SJCRH30 (cell line): ENCODE measurements at places on chromosomes 3 and 15. TPM values are rescaled to one million over a fixed set of nuclear protein-coding genes. Genes with fewer than 3 reads are reported as not detected.
A peak's percentile ranks its signal among the peaks of the same experiment; 100 is the strongest.

The PRSS50 gene
- not detected in 2 replicates for total RNA-seq

The EDEM1 gene
- 20.8 and 22.2 TPM in 2 replicates for total RNA-seq

DNA sequence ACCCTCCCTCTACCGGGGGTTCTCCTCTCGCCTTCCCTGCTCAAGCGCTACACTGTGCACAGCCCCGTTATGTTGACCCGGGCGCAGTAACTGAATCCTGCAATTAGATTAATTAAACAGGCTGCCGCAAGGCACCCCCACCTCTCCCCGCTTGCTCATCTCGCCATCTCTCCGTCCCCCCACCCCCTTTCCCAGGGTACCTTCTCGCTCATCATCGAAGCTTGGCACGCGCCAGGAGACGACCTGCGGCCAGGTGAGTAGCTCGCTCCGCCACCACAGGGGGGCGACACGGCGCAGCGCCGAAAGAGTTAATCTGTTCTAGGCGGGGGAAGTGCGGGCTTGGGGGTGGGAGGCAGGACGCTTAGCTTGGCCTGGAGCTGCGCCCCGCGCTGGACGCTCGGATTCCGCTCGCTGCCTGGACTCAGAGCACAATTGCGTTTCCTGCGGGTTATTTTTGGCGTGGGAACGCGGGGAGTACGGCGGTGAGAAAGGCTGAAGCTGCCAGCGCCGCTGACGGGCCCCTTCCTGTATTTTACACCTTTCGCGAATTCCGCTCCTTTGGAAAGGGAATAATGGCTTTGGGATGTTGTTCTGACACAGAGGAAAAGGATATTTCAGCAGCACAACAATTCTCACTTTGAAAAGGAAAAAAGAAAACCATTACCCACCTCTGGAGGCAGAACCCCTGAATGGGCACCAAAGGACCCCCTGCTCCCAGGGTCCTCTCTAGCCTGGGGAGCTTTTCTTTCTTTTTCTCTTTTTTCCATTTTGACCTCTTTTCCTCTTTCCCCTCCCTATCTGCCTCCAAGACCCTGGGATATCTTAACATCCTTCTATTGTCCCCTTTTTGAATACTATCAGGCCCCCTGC is 1.5 kb downstream of the DLL4 start:
- peak overlapping the region; percentile 56 for H3K4me3 ChIP-seq
- no peaks in the 10 kb centered on the region for H3K36me3 ChIP-seq
- peaks cover 17% of the 10 kb centered on the region; the same call in 1 of the 2 replicates for H3K4me1 ChIP-seq
- peak; percentile 32 for DNase-seq
- no peak overlapping the region for H3K27ac ChIP-seq

GRCh38 chr3:108122276-108122675 is 31.4 kb upstream of the CD47 start:
- no peaks in the 10 kb centered on the region for H3K27me3 ChIP-seq
- H3K36me3 ChIP-seq = no peaks in the 10 kb centered on the region
- peak overlapping the region; percentile 54 for H3K27ac ChIP-seq

DNA sequence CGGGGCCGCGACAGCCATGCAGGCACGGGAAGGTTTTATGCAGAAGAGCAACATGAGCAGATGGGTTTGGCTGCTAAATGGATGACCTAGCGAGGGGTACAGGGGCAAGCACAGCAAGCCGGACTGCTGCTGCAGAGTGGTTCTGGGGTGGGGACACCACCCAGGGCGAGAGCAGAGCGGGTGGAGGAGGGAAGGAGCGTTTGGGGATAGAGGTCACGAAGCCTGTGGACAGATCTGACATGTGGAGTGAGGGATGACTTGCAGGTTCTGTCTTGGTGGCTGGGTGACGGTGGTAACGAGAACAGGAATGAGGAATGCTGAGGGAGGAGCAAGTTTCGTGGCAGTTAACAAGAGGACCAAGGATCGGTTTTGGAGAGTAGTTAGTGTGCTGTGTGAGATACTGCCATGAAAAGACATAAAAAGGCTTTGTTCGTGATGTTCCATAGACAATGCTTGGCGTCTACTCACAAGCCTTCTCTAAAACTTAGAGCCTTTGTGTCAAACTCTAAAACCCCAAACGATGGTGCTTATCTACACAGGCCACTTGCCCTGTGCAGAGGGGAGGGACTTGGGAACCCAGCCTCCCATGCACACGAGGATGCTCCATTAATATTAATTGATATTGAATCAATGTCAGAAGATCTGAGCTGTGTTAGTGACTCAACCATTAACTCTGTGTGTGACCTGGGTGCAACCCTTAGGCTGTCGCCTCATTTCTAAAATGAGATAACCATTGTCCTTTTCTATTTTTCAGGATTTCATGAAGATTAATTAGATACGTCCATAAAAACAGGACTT is 132.7 kb upstream of the SLC2A2 start:
- no peaks in the 10 kb centered on the region for H3K4me1 ChIP-seq
- no peak for DNase-seq
- no peak overlapping the region for H3K27ac ChIP-seq

The ECE2 gene
- total RNA-seq = 0.08 TPM in 1 of 2 replicates, not detected in the other

- peak; percentile 57 for DNase-seq
- H3K4me1 ChIP-seq = no peaks in the 10 kb centered on the region
- no peaks in the 10 kb centered on the region for H3K36me3 ChIP-seq
- H3K4me3 ChIP-seq = no peak overlapping the region
- no peak overlapping the region for H3K27ac ChIP-seq
Observed at GRCh38 chr15:74275957-74276356, 39.8 kb downstream of the CCDC33 start.

DNA sequence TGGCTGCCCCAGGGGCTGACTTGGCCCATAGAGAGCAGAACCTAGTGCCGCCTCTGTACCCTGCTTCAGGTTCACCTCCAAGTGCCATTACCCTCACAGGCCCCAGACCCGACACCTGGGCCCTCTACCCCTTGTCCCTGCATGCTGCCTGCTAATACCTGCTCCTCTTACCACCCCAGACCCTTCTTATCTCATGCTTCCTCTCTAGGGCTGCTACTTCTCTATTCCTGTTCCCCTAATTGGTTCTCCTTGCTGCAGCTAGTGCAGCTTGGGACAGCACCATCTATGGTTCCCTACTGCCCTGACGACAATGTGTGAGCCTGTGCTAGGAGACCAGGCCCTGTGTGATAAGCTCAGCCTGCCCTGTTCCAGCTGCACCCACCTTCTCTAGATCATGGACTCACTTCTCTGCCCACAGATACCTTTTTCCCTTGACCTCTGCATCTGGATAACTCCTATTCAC is 15.3 kb downstream of the HDAC11 start:
- no peaks in the 10 kb centered on the region for H3K27me3 ChIP-seq
- H3K36me3 ChIP-seq = peaks cover 1% of the 10 kb centered on the region
- H3K27ac ChIP-seq = no peak overlapping the region
- H3K4me1 ChIP-seq = no peaks in the 10 kb centered on the region
- DNase-seq = no peak

The ERC2 gene
- total RNA-seq = 6.3 and 9.3 TPM in 2 replicates

- H3K27me3 ChIP-seq = no peaks in the 10 kb centered on the region
- no peak overlapping the region for H3K27ac ChIP-seq
- DNase-seq = peak; percentile 76
- H3K4me1 ChIP-seq = peaks cover 3% of the 10 kb centered on the region; the same call in 1 of the 2 replicates
- H3K4me3 ChIP-seq = peak overlapping the region; percentile 9
- H3K36me3 ChIP-seq = no peaks in the 10 kb centered on the region
Observed at GRCh38 chr15:52288051-52288942, 7.3 kb downstream of the MYO5C start.

DNA sequence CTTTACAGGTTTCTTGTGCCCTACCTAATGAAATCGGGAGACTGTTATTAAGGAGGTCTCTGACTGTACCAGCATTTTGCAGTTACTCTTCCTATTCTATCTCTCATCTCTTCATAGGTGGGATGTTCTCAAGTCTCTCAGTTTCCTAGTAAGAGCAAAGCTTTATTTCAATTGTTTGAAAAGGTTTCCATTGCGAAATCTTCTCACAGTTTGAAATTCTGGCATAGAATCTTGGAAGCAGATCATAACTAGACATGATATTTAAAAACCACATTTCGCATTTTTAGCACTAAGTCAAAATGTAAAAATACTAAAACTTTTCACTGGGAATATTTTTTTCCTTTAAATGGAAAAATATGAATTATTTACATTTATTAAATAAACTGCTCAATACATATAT is 1311.4 kb downstream of the ROBO2 start:
- H3K36me3 ChIP-seq = no peaks in the 10 kb centered on the region
- H3K4me1 ChIP-seq = no peaks in the 10 kb centered on the region
- H3K4me3 ChIP-seq = no peak overlapping the region
- H3K27me3 ChIP-seq = no peaks in the 10 kb centered on the region
- no peak overlapping the region for H3K27ac ChIP-seq
- DNase-seq = no peak

DNA sequence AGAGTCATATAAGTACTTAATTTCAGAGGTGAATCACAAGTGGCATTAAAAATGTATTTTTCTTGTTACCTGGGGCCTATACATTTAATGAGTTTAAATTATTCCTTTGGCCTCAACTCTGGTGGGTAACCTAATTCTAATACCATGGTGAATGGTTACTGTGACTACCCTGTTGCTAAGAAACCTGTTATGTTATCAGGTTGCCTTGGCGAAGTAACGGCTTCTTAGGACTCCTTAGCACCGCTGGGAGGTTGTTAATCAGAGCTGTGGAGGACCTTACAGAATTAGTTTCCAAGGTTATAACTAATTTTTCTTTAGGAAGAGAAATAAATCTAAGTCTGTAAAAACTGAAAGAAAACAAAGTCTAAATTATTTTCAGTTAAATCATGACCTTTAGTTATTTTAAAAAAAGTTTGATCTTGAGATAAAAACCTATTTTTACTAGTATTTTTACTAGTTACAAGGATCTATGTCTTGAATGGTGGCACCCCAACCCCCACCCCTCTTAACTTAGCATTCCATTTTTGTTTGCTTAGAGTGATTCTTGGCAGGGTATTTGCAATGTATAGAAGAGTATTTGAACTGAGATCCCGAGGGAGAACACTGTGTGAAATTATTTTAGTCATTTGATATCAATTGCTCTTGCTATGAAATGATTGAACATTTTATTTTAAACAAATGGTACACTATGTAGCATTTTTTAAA is 155.5 kb downstream of the FNDC3B start:
- 0 out of 2 replicates have a peak, but pooled peaks cover 2% of the 10 kb centered on the region for H3K4me1 ChIP-seq
- peak; percentile 31 for DNase-seq
- no peaks in the 10 kb centered on the region for H3K27me3 ChIP-seq
- peaks cover 8% of the 10 kb centered on the region for H3K36me3 ChIP-seq
- H3K27ac ChIP-seq = no peak overlapping the region

- no peak overlapping the region for H3K27ac ChIP-seq
- no peaks in the 10 kb centered on the region for H3K36me3 ChIP-seq
- no peaks in the 10 kb centered on the region for H3K4me1 ChIP-seq
- no peak overlapping the region for H3K4me3 ChIP-seq
- no peak for DNase-seq
Observed at GRCh38 chr3:20326541-20326940, 140.5 kb upstream of the SGO1 start.

The MYLK gene
- 3.2 and 4.3 TPM in 2 replicates for total RNA-seq

The RTP4 gene
- not detected in 2 replicates for total RNA-seq

DNA sequence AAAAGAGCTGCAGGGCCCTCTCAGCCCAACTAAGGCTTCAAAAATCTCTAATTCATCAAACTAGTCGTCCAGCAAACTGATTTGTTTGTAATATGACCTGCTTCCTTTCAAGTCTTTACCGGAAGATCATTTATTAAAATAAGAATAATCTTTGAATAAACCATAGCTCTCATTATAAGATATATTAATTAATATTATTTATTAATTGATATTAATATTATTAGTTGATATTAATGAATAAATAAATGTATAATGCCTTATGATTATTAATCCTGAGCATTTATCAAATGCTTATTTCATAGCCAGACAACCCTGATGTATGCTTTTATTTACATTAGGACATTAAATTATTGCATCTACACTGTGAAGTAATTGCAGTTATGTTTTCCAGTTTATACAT is 550.7 kb upstream of the ALCAM start:
- no peaks in the 10 kb centered on the region for H3K4me1 ChIP-seq
- H3K4me3 ChIP-seq = no peak overlapping the region
- no peak overlapping the region for H3K27ac ChIP-seq

GRCh38 chr15:58530056-58530590 is 98.3 kb downstream of the LIPC start:
- peaks cover 14% of the 10 kb centered on the region for H3K4me1 ChIP-seq
- no peaks in the 10 kb centered on the region for H3K27me3 ChIP-seq
- no peak for DNase-seq

DNA sequence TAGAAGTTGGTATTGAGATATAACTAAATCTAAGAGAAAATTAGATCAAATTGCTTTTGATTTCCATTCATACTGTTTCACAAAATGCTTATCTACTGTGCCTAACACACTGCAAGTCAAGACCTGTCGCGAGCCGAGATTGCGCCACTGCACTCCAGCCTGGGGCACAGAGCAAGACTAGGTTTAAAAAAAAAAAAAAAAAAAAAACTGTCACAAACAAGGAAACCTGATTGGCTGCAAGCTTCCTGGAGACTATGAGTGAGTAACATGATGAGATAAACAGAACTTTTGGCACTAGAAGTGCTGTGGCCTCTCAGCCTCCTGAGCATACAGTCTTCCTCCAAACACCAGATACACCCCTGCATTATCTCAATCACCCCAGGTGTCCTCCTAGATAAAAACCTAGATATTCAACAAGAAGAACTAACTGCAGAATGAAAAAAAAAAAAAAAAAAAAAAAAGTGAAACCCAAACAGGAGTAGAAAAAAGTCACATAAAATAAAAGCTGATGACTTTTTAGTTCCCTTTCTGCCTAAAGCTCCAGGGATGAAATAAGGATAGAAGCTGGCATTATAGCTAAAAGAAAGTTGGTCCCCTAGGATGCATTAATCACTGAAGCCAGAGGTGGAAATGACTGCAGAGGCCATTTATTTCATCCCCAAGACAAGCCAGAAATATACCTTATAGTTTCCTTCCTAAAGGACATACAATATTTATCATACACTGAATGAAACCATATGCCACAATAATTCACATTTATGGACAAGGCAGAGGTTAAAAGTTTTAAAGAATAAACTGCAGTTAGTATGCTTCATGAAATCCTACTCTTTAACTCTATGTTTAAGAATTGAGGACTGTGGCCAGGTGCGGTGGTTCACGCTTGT is 82.4 kb downstream of the P3H2 start:
- H3K4me1 ChIP-seq = no peaks in the 10 kb centered on the region
- DNase-seq = no peak
- H3K27me3 ChIP-seq = no peaks in the 10 kb centered on the region

The ALCAM gene
- total RNA-seq = 0.46 and 0.85 TPM in 2 replicates

DNA sequence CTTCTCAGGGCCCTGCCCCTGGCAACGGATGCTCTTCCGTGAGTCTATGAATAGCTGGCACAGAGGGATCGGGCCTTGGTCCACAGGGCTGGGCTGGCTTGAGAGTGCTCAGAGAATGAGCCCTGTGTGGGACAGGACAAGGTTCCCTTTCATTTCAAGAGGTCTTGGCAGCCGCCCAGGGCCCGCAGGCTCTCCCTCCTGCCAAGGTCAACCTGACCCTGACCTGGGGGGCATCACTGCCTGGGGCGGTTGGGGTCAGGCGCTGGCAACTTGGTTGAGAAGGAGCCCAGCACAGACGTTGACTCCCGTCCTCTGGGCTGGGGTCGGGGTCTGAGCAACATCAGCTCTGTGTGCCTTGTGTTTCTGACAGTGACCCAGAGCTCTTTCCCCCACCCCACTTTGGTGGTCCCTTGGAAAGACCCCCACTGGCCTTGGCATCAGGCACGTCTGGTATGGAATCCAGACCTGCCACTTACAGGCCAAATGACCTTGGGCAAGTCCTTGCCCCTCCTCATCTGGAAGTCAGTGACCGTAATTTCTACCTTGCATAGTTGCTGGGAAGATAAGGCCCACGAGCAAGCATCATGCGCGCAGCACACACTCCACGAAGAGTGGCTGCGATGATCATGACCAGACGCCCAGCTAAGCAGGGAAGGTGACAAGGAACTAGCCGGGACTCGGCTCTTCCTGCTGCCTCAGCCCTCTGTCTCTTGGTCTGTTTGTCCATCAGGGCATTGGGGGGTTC is 36.4 kb downstream of the EPHB3 start:
- no peak overlapping the region for H3K4me3 ChIP-seq
- H3K27ac ChIP-seq = no peak overlapping the region
- H3K36me3 ChIP-seq = no peaks in the 10 kb centered on the region
- no peak for DNase-seq
